HepG2 (cell line): ENCODE measurements at places on chromosomes 5 and 9. TPM values are rescaled to one million over a fixed set of nuclear protein-coding genes. Genes with fewer than 3 reads are reported as not detected.

PCDHB4 gene
- 0.08 and 0.13 TPM in 2 replicates for polyA plus RNA-seq

CCDC183 gene
- 66.4 and 91.2 TPM in 2 replicates for polyA plus RNA-seq

- DNase-seq: no peak
- no peaks in the 10 kb centered on the region for H3K27me3 ChIP-seq
- H3K27ac ChIP-seq: no peak overlapping the region
Observed at GRCh38 chr5:58875599-58875998, 292.7 kb downstream of the RAB3C start.

DNA sequence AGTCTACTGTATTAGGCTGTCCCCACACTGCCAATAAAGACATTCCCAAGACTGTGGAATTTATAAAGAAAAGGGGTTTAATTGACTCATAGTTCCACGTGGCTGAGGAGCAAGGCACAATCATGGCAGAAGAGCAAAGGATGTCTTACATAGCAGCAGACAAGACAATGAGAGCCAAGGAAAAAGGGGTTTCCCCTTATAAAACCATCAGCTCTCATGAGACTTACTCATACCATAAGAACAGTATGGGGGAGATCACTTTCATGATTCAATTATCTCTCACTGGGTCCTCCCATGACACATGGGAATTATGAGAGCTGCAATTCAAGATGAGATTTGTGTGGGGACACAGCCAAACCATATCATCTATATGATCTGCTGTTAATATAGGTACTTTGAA, 14.8 kb upstream of the FSTL4 start:
- H3K27me3 ChIP-seq: no peaks in the 10 kb centered on the region
- H3K36me3 ChIP-seq: no peaks in the 10 kb centered on the region
- H3K27ac ChIP-seq: no peak overlapping the region
